ENCODE measurements at places on chromosomes 1 and 21.

- DNase-seq = no peak
These were observed 7.7 kb downstream of the ITPKB start for GRCh38 chr1:226731257-226731893.

- DNase-seq = no peak
These were observed 2.3 kb downstream of the PCNT start for GRCh38 chr21:46326110-46326703.

DNA sequence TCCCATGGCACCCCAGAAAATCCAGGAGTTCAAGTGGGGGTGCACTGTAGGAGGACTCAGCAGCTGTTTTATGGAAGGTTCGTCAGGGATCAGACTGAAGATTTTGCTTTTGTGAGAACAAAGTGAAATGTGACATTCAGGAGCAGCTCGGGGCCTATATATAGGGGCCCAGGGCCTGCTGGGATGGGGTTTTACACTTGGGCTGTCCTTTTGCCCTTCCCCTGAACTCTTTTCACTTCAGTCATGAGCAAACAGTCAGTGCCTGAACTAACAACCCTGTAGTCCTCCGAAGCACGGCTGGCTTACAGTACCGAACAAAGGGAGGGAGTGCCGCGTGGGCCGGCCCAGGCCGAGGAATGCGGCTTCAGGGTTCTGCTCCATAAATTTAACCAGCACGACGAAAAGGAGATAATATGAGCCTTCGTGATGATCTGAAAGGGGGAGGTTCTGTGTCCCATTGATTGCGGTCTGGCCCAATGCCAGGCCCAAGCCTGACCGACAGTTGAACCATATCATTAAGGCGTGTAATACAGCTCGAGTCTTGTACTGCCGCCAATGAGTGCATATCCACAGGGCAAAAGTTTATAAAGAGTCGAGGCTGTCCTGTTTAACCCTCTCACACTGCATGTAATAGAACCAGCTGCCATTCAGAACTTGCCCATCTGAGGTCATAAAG is 139.9 kb downstream of the DHRS3 start:
- peak; percentile 30 for DNase-seq

DNA sequence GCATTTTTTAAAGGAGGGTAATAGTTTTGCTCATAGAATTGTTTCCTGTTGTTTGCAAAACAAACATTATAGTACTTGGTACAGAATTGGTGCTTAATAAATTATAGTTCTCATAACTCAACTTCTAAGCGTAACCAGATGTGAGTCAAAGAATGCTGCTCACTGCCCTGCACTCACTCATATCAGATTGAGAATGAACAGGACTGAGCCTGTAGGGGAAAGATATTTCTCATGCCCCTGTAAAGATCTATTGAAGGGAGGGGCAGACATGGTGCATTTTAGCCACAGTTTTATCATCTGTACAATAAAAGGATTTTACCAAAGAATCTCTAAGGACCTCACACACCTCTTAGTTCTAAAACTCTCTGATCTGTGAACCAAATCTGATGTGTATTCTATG is 358.5 kb downstream of the SEC16B start:
- DNase-seq = no peak

- DNase-seq = no peak
These were observed 116.5 kb upstream of the C1orf174 start for GRCh38 chr1:4016351-4017130.

- DNase-seq = no peak
These were observed 5.5 kb downstream of the STK40 start for GRCh38 chr1:36380143-36380619.

GRCh38 chr21:33931799-33932390 is 16.3 kb upstream of the ATP5PO start:
- no peak for DNase-seq

DNA sequence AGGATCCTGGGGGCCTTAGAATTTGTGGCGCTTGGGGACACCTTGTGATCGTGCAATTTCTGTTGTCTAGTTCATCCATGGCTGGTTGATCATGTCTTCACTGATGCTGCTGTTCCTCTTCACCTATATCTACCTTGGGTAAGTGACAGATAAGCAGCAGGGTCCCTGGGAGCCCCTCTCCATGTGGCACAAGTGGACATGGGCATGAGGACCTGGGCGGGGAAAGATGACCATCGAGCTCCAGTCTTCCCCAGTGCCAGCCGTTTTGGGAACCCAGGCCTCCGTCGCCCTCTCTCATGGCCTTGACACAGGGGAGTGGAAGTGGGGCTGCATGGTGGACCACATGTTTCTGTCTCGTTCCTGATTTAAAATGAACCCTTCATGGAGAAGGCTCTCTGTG is 17.6 kb downstream of the PSEN2 start:
- no peak for DNase-seq

DNA sequence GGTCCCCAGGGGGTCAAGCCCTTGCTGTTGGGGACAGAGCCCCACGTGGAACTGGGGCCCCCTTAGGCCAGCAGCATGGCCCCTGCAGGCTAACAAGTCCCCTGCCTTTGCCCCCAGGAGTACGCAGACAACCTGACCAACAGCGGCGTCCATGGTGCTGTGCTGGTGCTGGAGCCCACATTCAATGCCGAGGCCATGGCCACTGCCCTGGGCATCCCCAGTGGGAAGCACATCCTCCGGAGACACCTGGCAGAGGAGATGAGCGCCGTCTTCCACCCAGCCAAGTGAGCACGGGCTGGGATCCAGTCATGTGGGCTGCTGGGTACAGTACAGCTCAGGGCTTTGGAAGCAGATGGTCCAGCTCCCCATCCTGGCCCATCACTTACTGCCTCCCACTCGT is 49.6 kb upstream of the TMEM51 start:
- DNase-seq = no peak

- no peak for DNase-seq
These were observed 57.4 kb upstream of the CITED4 start for GRCh38 chr1:40919475-40920011.

DNA sequence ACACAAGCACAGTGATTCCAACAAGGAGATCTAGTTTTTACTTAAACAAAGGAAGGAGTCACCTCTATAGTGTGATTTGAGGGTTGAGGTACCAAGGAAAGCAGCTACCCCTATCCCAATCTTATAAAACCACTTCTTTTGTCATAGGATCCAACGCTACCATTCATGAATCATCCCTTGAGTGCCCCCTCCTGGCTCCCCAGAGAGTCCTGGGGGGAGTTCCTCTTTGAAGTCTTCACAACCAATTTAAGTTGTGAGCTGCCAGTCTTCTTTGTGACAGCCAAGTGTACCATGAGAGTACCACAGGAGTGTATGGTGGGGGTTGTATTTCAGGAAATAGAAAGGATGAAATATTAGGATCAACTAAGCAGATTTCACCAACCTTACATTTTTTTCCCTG is 39.1 kb upstream of the NHLH2 start:
- no peak for DNase-seq

- DNase-seq = no peak
These were observed 20.9 kb downstream of the COA7 start for GRCh38 chr1:52677076-52677806.

GRCh38 chr1:207014728-207015127 is 17.8 kb downstream of the C1orf116 start:
- DNase-seq = no peak

DNA sequence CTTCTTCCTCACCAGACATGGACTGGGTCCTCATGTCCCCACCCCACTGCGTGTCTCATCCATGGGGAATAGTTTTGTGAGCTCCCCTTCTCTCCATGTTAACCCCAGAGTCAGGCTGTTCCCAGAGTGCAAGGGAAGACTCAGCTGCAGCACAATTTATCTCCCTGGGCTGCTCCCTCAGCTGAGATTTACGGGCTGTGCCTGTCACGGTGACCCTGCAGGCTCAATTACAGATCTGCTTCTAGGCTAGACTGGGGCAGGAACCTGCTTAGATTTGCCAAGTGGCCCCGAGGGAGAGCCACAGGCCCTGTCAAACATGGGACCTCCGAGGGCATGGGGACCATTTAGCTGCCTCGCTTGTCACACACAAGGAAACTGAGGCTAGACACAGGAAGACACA is 37.8 kb downstream of the CDCP2 start:
- no peak for DNase-seq

DNA sequence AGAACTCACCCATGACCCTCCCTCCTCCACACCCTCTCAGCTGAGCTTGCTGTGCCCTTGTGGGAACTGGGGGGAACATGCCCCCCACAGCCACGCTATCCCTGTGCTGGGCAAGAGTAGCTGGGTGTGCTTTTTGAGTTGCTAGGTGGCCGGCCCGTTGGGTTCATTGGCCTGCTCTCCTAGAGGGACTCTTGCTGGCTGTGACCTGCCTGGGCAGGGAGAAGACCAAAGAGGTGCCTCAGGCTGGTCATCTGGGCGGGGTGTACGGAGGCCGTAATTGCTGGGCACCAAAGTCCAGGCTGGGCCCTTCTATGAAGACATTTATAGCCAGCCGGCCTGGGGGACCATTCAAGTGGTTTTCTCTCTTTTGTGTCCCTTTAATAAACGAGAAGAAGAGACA is 138.3 kb upstream of the ZBTB40 start:
- DNase-seq = no peak

- DNase-seq = peak; percentile 84
These were observed 1.5 kb downstream of the TRIM62 start for GRCh38 chr1:33180226-33180910.

- DNase-seq = no peak
These were observed 56.4 kb downstream of the ADAMTS1 start for GRCh38 chr21:26788790-26789189.
